Occipital lobe (tissue), 3 donors: ENCODE measurements at places on chromosomes 2 and 18.

DNA sequence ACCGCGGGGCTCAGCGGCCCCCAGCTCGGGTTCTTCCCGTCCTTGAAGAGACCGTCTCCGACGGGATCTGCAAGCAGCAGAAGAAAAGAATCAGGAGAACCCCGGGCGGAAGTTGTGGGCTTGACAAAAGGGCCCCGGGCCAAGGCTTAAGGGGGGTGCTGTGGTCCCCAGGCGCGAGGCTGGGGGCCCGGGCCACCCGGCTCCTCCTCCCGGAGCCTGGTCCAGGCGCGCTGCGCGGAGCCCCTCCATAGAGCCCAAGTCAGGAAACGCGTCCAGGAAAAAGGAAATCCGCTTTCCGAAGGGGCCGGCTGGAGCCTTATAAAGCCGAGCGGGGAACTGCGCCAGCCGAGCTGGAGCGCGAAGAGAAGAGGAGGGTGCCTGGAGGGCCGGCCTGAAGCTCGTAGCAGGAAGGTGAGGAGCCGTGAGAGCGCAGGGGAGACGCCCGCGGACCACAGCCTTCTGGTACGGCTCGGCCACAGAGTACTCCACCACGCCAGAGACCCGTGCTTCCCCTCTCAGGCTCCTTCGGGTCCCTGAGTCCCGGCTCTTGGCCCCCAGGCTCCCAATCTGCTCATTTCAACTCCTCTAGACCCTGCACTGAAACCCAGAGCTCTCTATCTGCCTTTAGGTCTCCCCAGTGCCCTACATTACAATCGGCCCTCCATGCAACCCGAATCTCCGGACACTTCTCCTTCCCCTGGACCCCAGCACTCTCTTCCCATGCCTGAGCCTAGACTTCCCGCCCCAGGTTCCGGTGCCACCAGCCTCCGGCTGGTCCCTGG is 554 bp downstream of the FEV start:
- DNase-seq, result no peak

DNA sequence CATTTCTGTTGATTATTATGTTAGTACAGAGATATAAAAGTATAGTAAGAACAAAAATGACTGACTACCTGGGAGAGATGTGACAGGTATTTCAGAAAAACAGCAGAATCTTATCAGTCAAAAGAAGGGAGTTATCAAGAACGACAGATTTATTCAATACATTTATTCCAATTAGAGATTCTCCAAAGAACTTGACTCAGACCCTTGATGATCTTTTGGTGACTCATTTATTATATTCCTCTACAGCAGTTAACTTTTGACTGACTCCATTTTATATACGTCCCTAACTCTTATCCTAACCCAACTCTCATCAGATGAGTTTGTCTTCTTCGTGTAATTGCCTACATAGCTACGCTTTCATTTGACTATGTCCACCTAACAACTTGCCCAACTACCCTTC is 91.1 kb downstream of the C2orf74 start:
- DNase-seq, result no peak

- no peak for DNase-seq
Observed at GRCh38 chr2:102986826-102987490, 225.1 kb downstream of the TMEM182 start.

DNA sequence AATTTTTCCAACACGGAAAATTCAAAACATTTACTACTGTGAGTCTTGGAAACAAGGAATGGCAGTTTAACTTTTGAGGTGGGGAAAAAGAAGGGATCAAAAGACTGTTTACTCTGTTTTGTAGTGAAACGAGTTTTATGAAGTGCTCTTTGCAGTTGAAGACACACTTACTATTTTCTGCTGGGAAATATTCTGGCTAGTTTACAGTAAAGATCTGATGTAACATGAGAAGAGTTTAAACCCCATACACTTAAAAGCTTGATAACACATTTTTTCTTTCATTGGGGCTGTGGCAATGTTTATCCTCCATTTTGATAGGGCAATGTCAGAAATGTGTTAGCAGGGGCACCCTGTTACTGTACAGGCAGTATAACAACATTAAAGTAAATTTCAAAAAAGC is 124.9 kb upstream of the SMAD7 start:
- DNase-seq, result no peak

DNA sequence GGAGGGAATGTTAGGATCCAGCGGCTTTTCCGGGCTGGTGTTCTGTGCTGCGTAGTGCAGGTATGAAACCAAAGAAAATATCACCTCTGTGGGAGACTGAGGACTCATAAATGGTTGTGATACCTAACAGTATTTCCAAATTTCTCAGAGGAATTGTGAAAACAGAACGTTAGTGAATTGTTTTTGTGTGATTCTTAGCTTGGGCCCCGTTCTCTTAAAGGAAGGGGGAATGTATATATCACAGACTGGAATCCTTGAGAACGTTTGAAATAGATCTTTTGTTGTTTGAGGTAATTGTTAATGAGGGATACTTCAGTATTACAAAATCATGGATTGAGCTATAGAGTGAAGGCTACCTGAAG is 834 bp downstream of the ZNF638 start:
- DNase-seq, result no peak
